ENCODE measurements at places on chromosomes 3 and 15.

GRCh38 chr15:88635318-88635717 is 3.5 kb upstream of the ISG20 start:
- no peak for DNase-seq

DNA sequence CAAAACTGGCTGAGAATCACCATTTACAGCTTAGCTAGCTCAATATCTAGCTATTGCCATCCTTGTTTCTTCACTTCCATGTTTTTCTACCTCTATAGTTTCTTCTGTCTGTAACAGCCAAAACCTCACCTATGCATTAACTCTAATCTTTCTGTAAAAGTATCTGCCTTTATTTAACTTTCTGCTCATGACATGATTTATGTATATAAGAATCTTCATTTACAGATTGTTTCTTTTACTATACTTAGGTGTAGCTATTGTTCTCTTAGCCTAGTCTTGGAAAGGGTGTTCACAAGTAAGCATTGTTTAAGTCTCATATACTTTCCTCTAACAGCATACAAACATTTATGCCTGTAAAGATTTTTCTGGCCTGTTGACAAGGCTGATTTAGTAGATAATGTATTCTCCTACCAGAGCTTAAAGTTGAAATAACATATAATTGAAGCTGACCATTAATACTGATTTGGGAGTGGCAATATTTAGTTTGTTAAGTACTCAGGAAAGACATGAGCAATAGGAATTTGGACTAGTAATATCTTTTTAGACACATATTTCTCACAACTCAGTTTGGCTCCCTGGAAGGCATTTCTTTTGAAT is 9.4 kb downstream of the FILIP1L start:
- no peak for DNase-seq

- no peak for DNase-seq
Measured at GRCh38 chr3:88057630-88058305, 1.0 kb downstream of the CGGBP1 start.

DNA sequence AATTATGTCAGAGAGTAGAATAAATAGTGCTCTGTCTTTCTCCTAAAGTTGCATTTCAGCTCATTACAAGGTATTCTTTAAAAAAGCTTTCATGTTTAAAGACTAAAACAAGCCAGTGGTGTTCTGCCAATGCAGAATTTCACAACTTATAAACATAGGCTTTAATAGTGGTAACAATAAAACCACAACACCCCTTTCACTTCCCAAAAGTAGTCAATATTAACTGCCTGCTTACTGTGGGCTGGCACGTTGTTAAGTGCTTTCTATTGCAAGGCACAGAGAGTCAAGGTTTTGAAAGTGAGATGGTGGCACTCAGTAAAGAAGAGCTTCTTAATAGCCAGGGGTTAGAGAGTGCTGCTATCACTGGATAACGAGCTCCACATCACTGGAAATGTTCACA is 8.4 kb upstream of the RTP1 start:
- DNase-seq = no peak

GRCh38 chr3:46664188-46664970 is 29.1 kb downstream of the ALS2CL start:
- no peak for DNase-seq

All from retinal pigment epithelial cell (primary cell).